ENCODE measurements at places on chromosomes 2 and 18.

GRCh38 chr18:2715990-2716389, 60.5 kb downstream of the SMCHD1 start:
- DNase-seq: no peak

- DNase-seq: no peak
Measured at GRCh38 chr2:156581280-156581679, 145.1 kb downstream of the GPD2 start.

DNA sequence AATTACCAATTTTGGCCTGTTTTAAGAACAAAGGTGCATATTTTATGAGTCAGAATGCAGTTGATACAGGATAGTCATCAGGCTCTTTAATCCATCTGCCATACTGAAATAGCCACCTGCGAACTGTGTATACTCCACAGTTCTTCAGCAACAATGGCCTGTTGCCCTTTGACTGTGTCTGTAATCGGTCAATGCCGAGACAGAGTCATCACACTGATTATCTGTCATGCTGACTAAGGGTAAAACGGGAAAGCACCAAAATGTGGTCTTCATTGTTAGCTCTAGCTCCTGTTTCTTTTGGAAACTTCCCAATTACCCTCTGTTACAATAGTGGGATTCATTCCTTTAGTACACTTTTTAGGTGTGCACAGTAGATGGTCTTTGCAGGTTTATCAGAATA, 871.7 kb downstream of the DPP10 start:
- no peak for DNase-seq

GRCh38 chr2:223196331-223196730, 144.3 kb downstream of the KCNE4 start:
- DNase-seq: no peak

GRCh38 chr2:70767699-70768589, at the start of gene ADD2:
ADD2 (minus strand) TSS chr2:70768200; CDS start chr2:70706408, 61,792 bp downstream.
- no peak for DNase-seq

DNA sequence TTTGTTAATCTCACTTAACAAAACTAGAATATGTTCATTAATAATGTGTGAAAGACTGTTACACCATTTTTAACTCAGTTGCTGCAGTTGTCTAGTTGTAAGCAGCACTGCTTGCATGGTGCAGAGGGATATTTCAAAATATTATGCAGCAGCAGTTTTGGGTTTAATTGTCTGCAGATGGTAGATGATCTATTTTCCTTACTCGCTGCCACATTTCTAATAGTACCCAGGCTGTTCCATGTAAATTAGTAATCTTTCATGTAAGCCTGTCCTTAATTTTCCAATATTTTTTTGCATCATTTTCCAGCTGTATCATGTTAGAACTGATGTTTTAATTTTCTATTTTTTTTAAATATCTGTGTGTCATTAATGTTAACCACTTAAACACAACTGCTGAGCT, 488.1 kb upstream of the RAB12 start:
- DNase-seq: no peak

DNA sequence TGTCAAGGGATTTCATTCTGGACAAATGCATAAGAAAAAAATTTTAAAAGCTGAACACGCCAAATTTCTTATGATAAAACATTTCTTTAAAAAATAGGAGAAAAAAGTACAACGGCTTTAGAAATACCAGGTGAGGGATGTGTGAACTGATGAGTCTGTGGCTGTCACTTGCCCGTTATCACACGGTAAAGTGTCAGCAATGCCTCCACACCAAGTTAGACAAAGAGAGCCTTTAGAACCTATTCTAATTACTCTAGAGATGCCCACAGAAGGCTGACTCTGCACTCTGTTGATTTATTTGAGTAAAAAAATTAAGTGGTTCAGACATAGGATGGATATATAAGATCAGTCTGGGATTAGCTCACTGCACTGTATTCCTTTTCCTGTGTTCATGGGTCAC, 523.8 kb downstream of the RNF144A start:
- DNase-seq: no peak

DNA sequence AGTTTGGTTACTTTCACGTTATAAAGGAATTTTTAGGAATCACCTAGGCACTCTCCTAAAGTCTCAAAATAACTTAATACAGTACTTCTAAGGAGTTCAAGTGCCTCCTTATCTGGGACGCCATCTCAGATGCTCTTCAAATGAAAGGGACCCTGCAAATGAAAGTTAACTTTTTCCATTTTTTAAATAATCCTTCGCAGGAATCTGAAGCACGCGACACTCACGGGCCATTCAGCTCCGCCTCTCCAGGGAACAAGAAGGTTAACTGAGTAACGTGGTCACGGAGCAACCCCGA, 537 bp upstream of the ZC3H15 start:
- DNase-seq: no peak
